Stimulated activated CD4-positive, alpha-beta T cell treated with anti-CD3 and anti-CD28 coated beads, Interleukin-15, amount 100 ng/mL, for 1 hour (primary cell): ENCODE measurements at places on chromosomes 7 and 10.

- no peak for DNase-seq
Observed at GRCh38 chr10:1290071-1290471, 233.9 kb downstream of the WDR37 start.

GRCh38 chr10:119299531-119299930 is 92.2 kb downstream of the GRK5 start:
- no peak for DNase-seq

- no peak for DNase-seq
Observed at GRCh38 chr10:77325233-77325537, 312.4 kb downstream of the KCNMA1 start.

GRCh38 chr10:130723704-130724103 is 587.5 kb downstream of the GLRX3 start:
- no peak for DNase-seq

- DNase-seq = no peak
Observed at GRCh38 chr10:105010411-105011121, 369.5 kb downstream of the SORCS3 start.

DNA sequence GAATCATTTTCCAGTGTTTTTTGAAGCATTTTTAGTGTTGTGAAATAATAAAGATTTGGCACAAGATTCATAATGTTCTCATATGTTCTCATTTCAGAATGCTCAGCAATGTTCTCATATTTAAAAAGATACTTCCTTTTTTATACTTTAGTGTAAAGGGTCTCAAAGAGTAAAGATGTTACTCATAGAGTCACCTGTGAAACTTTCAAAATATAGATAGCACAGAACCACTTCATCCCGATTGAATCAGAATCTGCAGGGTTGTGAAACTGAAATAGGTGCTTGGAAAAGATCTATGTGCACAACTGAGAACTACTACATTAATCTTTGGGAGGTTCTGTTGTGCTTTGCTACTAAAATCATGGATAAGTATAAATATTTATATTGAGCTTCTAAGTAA is 144.7 kb downstream of the MDFIC start:
- no peak for DNase-seq

DNA sequence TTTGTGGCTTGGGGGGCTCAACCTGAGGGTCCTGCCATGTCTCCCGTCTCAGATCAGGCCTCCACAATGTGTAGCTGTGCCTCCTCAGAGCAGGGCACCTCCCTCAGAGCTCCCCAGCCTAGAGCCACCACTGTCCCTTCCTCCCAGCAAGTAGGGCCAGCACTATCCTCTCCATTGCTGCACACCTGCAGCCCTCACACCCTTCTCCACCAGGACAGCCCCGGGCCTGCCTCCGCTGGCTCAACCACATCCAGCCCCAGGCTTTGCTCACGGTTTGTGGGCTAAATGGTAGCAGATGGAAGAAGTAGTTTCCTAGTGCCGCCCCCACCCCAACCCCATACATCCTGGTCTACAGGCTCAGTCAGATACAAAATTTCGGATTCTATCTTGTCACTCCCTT is 10.1 kb downstream of the NFKB2 start:
- no peak for DNase-seq

DNA sequence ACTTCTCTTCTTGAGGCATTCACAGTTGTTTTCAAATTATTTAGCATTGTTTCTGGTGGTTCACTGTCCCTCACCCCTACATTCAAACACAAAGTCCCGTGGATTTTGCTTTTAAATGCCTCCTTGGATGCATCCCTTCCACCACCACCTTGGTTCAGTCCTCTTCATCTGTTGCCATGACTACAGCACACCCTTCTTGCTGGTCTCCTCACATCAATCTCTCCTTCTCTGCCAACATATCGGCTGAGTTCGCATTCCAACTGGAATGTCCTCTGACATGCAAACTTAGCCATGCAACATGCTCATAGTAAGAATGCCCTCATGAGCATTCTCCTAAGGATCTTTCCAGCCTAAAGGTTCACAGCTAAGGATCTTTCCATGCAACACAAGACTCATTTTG is 198.3 kb upstream of the AGK start:
- DNase-seq = no peak

DNA sequence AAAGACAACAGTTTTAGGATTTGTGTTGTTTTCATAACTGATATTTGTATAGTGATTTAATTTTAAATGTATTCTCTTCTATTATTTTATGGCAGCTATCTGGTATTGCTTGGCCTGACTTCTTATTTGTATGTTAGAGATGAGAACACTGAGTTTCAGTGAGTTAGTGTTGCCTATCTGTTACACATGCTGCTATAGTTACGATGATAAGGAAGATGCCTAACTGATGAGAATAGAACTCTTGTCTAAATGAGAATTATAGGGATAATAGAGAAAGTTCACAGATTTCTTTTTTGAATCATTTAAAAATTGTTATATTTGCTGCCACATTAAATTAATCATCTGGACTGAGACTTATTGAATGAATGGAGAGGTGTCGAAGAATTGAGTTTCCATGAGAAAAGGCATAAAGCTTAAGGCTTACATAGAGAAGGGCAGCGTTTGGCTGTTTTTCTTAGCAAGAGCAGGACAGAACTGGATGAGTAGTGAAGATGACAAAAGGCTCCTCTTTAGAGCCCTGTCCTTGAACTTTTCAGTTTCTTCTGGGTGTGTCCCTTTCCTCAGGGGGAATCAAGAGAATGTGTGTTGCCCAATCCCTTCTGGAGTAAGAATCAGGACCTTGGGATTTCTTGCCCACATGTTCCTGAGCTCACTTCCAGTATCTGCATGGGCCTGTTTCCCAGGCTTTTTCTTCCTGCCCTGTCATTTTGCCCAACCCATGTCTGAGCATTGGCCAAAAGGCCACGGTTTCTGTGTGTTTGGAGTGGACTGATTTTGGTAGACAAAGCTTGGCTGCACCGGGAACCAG is 195.6 kb upstream of the CSTF2T start:
- DNase-seq = no peak

DNA sequence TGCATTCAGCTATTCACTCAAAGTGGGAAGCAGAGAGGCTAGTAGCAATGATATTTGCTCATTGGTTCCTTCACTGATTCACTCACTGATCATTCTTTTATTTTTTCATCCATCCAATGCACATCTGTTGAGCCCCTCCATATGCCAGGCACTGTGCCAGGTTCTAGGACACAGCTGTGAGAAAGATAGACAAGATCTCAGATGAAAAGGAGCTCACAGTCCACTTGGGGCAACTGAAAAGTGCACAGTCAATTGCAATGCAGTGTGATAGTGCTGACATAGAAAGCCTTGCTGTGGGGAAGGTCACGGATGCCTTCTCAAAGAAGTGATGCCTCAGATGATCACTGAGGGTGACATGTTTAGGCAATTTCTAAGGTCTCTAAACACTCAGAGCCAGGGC is 262.3 kb downstream of the PTEN start:
- DNase-seq = no peak

- DNase-seq = no peak
Observed at GRCh38 chr10:43042503-43043341, 34.1 kb upstream of the RET start.

GRCh38 chr10:6565588-6565987 is 14.5 kb downstream of the PRKCQ start:
- DNase-seq = no peak

GRCh38 chr7:99563650-99564049 is 5.2 kb downstream of the ZNF655 start:
- DNase-seq = no peak

DNA sequence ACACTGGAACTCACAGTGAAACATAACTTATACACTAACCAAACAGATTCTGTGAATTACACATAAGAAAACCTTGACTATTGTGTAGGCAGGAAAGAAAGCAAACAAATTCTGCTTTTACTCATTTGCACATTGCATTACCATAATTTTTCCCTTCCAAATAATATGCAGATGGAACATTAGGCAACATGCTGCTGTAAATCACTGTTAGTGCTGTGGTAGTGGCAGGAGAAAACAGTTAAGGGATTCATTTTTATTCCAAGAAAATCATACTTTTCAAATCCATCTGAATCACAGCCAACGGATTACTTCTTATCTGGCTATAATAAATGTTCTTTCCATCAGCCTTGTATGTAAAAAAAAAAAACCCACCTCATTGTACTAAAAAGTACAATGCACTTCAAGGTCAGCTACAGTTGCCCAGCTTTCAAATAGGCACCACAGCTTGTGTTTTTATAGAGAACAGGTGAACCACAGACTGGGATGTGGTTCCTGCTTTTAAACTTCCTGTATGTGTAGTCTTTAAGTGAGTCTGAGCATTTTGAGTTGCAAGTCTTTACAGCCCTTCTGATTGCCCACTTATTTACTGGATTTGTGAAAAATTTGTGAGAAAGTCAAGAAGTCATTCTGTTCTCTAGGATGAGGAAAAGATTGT is 590.0 kb upstream of the SEMA3D start:
- DNase-seq = no peak

DNA sequence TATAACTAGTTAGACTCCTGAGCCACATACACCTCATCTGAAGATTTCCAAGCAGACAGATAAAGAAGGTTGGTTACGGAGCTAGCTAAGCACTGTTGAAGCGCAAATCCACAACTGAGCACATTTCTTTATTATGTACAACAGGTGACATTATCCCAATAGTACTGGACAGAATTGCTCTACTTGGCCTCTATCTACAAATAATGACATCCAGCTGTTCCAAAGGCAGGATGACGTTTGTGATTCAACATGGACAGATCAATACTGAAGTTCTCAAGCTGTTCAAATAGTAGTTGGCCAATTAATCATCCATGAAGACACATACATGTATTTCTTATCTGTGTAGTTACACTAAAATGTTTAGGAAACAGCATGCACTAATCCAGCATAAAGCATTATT is 101.0 kb downstream of the UBE2H start:
- no peak for DNase-seq

DNA sequence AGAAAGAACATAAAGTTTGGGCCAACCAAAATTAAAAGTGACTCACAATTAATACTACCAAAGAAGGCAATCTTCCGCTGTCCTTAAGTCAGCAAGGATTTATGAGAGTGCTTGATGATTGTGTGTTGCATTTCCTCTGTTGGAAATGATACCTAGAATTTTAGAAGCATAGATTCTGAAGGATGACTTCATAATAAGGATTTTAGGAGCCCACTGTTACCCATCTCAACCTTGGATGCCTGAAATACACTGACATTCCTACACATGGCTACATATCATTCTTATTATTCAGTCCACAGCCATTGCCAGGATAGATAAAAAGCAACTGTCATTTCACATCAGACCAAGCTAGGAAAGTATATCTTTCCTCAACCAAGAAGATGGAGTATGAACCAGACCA is 823.8 kb downstream of the LRMDA start:
- no peak for DNase-seq

GRCh38 chr10:78552261-78552811 is 516.4 kb upstream of the ZMIZ1 start:
- no peak for DNase-seq

DNA sequence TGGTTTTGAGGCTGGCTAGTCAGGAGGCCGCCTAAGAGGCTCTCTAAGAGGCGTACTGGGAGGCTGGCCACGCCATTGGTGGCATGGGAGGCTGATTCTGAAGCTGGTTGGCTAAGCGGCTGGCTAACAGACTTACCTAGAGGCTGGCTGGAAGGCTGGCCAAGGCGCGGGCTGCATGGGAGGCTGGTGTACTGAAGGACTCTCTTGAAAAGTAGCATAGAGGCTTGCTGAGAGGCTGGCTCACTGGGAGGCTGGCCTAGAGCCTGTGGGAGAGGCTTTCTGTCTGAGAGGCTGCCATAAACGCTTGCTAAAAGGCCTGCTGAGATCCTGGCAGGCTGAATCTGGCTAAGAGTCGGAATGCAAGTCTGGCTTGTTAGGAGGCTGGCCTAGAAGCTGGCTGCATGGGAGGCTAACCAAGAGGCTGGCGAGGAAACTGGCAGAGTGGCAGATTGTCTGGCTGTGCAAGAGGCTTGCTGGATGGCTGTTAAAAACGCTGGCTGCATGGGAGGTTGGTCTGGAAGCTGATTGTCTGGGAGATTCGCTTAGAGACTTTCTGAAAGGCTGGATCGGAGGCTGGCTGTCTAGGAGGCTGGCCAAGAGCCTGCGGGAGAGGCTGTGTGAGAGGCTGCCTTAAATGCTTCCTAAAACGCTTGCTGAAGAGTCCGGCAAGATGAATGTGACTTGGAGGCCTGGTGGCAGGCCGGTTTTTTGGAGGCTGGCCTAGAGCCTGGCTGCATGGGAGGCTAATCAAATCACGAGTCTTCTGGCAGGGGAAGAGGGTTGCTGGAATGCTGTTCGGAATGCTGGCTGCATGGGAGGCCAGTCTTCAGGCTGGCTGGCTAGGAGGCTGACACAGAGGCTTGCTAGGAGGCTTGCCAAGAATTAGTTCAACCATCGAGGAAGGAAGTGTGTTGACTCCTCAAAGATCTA is 134.2 kb downstream of the OR13A1 start:
- no peak for DNase-seq

DNA sequence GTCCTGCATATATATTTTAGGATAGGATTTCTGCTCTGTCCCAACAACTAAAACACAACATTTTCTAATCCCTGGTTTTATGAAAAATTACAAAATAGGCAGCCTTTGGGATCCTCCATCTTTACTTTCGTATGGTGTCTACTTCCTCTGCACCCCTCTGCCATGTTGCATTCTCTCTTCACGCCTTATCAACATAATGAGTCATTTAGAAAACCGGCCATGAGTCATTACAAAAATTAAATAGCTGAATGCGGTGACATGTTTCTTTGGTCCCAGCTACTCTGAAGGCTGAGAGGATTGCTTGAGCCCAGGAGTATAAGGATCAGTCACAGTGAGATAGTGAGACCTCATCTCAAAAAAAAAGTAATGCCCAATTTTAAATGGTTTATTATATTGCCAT is 148.1 kb upstream of the CELF2 start:
- no peak for DNase-seq

DNA sequence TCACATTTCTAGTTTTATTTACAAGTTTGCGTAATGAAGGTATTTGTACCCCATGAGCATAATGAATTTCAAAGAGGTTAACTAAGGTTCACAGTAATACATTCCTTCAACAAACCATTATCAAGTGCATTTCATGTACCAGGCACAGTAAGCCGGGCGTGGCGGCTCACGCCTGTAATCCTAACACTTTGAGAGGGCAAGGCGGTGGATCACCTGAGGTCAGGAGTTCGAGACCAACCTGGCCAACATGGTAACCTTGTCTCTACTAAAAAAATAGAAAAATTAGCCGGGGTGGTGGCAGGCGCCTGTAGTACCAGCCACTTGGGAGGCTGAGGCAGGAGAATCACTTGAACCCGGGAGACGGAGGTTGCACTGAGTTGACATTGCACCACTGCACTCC is 4.3 kb upstream of the EIF3A start:
- no peak for DNase-seq

- no peak for DNase-seq
Observed at GRCh38 chr7:73831834-73832651, 1.2 kb downstream of the CLDN4 start.

DNA sequence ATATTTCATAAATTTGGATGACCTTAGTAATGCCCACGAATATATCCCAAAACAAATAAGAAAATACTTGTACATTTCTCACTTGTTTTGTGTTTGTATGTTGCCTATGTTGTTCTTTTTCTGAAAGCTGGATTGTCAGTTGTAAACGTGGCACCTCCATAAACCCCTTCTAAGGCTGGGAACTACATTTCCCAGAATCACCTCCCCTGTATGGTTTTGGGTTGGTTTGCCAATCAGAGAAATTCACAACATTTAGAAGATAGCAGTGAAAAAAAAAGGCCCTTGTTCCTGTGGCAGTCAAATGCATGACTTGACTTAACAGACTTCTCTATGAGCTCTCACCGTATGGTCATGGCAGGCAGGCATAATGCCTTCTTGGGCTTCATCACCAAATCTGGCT is 676.3 kb upstream of the STEAP1 start:
- DNase-seq = no peak
